ENCODE measurements at places on chromosomes 16 and 17. TPM values are rescaled to one million over a fixed set of nuclear protein-coding genes. Genes with fewer than 3 reads are reported as not detected.
A peak's percentile ranks its signal among the peaks of the same experiment; 100 is the strongest.

WNK4 gene
- total RNA-seq, result 0.98 TPM

DNA sequence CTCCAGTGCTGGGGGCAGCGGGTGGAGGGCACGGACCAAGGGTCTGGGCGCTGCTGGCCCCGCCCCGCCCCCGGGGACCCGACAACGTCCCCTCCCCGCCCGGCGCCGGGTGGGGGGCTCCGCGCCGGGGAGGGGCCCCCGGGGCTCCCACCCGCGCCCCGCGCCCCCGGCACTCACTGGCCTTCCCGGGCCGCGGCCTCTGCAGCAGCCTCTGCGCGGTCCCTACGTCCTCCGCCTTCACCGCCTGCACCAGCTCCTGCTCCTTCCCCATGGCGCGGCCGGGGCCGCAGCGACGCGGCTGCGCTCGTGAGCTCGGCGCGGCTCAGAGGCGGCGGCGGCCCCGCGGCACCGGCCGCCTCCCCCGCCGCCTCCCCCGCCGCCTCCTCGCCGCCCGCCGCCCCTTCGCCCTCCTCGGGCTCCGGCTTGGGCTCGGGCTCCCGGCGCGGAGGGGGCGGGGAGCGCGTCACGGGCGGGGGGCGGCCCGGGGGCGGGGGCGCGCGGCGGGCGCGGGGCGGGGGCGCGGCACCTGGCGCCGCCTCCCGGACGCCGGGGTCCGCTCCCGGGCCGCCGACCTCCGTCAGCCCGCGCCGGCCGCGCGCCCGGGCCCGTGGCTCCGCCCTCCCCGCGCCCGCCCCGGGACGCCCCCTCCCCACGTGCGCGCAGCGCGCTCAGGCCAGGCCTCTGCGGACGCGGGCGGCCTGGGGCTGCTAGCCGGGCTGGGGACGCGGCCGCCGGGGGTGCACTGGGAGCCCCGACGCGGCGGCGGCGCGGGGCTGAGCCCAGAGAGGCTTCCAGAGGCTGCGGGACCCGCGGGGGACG lies at the start of gene CASKIN1:
TSS of gene CASKIN1 (minus strand) at position 444 of the 819 bp plus-strand sequence. CDS start at position 271, 173 bp downstream.
- H3K27ac ChIP-seq, result no peak within 1 kb of the TSS
- peak within 1 kb of the TSS; percentile 56 for H3K4me3 ChIP-seq
- DNase-seq, result no peak

SETD1A gene
- 12.5 TPM for total RNA-seq

DNA sequence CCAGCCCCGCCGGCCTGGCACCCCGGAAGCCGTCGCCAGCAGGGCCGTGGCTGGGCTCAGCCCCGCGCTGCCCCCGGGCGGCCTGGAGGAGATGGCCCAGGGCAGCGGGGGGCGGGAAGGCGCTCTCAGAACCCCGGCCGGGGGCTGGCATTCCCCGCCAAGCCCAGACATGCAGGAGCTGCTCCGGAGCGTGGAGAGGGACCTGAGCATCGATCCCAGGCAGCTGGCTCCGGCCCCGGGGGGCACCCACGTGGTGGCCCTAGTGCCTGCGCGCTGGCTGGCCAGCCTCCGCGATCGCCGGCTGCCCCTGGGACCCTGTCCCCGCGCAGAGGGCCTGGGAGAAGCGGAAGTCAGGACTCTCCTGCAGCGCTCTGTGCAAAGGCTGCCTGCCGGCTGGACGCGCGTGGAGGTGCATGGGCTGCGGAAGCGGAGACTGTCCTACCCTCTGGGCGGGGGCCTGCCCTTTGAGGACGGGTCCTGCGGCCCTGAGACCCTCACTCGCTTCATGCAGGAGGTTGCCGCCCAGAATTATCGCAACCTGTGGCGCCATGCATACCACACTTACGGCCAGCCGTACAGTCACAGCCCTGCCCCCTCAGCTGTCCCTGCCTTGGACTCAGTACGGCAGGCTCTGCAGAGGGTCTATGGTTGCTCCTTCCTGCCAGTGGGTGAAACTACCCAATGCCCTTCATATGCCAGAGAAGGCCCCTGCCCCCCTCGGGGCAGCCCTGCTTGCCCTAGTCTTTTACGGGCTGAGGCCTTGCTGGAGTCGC lies 551 bp downstream of the WDR81 start:
- H3K4me3 ChIP-seq, result peak overlapping the region; percentile 61
- no peaks in the 10 kb centered on the region for H3K27me3 ChIP-seq
- peak overlapping the region; percentile 88 for H3K27ac ChIP-seq
- DNase-seq, result peak; percentile 73
- H3K36me3 ChIP-seq, result peaks cover 36% of the 10 kb centered on the region

DNA sequence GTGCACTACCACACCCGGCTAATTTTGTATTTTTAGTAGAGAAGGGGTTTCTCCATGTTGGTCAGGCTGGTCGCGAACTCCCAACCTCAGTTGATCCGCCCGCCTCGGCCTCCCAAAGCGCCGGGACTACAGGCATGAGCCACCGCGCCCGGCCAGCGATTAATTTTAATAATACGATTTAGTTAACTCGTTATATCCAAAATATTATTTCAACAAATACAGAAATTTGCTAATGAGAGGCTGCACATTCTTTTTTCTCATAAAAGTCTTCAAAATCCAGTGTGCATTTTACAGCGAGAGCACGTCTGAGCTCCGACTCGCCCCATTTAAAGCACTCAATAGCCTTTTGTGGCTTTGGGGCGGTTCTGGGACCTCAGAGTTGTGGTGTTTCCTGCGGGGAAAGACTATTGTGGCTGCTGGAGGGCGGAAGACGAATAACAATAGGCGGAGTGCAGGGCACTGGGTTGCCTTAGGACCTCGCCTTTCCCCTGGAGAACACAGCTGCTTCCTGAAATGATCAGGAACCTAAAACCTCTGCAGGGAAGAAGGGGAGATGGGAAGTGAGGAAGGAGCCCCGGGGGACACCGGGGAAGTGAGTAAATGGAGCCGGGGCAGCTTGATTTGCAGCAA lies 2.9 kb upstream of the ZSCAN10 start:
- peaks cover 21% of the 10 kb centered on the region for H3K4me1 ChIP-seq
- no peaks in the 10 kb centered on the region for H3K36me3 ChIP-seq
- peak overlapping the region; percentile 48 for H3K27ac ChIP-seq
- DNase-seq, result no peak
- no peaks in the 10 kb centered on the region for H3K27me3 ChIP-seq
- no peak overlapping the region for H3K4me3 ChIP-seq

GRCh38 chr16:86575754-86576557 lies 2.4 kb upstream of the FOXL1 start:
- peaks cover 31% of the 10 kb centered on the region for H3K4me1 ChIP-seq
- DNase-seq, result no peak
- no peaks in the 10 kb centered on the region for H3K36me3 ChIP-seq
- no peak overlapping the region for H3K27ac ChIP-seq

GRCh38 chr16:46954562-46954961 lies 18.9 kb downstream of the DNAJA2 start:
- no peaks in the 10 kb centered on the region for H3K27me3 ChIP-seq
- H3K4me1 ChIP-seq, result no peaks in the 10 kb centered on the region
- no peak overlapping the region for H3K27ac ChIP-seq
- DNase-seq, result no peak
- H3K4me3 ChIP-seq, result no peak overlapping the region
- H3K36me3 ChIP-seq, result peaks cover 54% of the 10 kb centered on the region
